ENCODE measurements at places on chromosomes 4 and X. TPM values are rescaled to one million over a fixed set of nuclear protein-coding genes. Genes with fewer than 3 reads are reported as not detected.
A peak's percentile ranks its signal among the peaks of the same experiment; 100 is the strongest.

- no peaks in the 10 kb centered on the region for H3K4me1 ChIP-seq
- DNase-seq = no peak
- no peak overlapping the region for H3K27ac ChIP-seq
These were observed 313.4 kb downstream of the TENM3 start for GRCh38 chr4:182556580-182556979.

MID2 gene
- 1.9 TPM for polyA plus RNA-seq

DNA sequence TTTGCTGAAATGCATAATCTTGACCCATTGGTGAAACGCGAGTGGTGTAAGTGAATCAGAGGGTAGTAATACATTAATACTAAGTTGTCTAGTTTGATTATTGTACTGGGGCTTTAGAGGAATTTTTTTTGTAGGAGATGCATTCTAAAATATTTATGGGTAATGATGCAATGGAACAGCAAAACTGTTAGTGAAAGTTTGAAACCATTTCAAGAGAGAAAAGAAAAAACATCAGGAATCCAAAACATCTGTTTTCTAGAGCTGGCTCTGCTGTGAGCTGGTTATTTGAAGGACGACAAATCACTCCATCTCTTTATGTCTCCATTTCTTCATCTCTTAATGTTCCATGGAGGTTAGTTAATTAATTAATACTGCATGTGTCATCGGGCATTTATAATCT is 351.9 kb upstream of the FAT1 start:
- DNase-seq = no peak
- H3K27me3 ChIP-seq = no peaks in the 10 kb centered on the region
- no peaks in the 10 kb centered on the region for H3K4me1 ChIP-seq

ADGRG4 gene
- polyA plus RNA-seq = not detected

TCEAL2 gene
- 7.4 TPM for polyA plus RNA-seq

- no peak overlapping the region for H3K4me3 ChIP-seq
- no peak overlapping the region for H3K27ac ChIP-seq
- DNase-seq = no peak
- no peaks in the 10 kb centered on the region for H3K4me1 ChIP-seq
These were observed 37.0 kb upstream of the FGF13 start for GRCh38 chrX:138748480-138748879.

DNA sequence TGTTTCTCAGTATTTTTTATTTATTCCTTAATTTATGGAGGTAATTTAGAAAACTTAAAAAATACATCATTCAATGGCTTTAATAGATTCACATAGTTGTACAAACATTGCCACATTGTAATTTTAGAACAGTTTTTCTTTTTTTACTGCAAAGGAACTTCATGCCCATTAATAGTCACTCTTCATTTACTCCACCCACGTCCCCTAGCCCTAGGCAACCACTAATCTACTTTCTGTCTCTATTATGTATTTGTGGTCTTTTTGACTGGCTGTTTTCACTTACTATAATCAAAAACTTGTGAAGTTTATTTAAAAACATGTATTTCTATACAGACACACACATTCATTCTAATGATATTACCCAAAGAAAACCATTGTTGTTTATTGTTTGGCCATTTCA is 664.8 kb downstream of the GRID2 start:
- no peak overlapping the region for H3K27ac ChIP-seq
- H3K27me3 ChIP-seq = no peaks in the 10 kb centered on the region
- DNase-seq = no peak
- no peaks in the 10 kb centered on the region for H3K36me3 ChIP-seq
- peaks cover 12% of the 10 kb centered on the region for H3K4me1 ChIP-seq

TSPAN7 gene
- polyA plus RNA-seq = 20.6 TPM

DNA sequence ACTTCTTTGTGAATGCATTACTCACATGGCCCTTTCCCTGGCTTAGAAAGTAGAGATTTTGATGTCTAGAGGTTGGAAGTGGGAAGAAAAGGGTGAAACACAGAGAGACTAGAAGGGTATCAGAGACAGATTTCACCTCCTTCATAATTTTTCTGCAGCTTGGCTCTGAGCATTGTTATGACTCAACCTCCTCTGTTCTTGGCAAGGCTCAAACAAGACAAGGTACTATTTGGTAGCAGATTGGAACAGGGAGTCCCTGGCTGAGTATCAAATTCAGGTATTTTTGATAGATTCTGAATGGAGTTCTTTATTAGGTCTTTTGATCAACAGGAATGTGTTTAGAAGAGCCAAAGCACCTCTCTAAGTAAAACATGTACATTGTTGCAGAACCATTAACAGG is 146.3 kb upstream of the CHRDL1 start:
- peaks cover 15% of the 10 kb centered on the region for H3K4me1 ChIP-seq
- peak; percentile 30 for DNase-seq
- peaks cover 4% of the 10 kb centered on the region for H3K27me3 ChIP-seq
- H3K27ac ChIP-seq = no peak overlapping the region
